ENCODE measurements at places on chromosomes 3 and 15.

GRCh38 chr15:75156326-75157215 lies 45.1 kb upstream of the C15orf39 start:
- DNase-seq, result no peak

GRCh38 chr3:23820888-23821287 lies 15.1 kb downstream of the UBE2E1 start:
- no peak for DNase-seq

GRCh38 chr3:195148549-195148948 lies 122.4 kb downstream of the XXYLT1 start:
- no peak for DNase-seq

GRCh38 chr15:87732976-87733375 lies 523.6 kb downstream of the NTRK3 start:
- DNase-seq, result no peak

- no peak for DNase-seq
Measured at GRCh38 chr3:57411715-57412114, 119.2 kb upstream of the ASB14 start.

- DNase-seq, result peak; percentile 17
Measured at GRCh38 chr3:123884203-123884831, at the start of gene MYLK. Gene MYLK (minus strand): TSS chr3:123884332. CDS start chr3:123793841, 90,491 bp downstream.

- DNase-seq, result no peak
Measured at GRCh38 chr3:46578973-46579755, 13.1 kb upstream of the LRRC2 start.

DNA sequence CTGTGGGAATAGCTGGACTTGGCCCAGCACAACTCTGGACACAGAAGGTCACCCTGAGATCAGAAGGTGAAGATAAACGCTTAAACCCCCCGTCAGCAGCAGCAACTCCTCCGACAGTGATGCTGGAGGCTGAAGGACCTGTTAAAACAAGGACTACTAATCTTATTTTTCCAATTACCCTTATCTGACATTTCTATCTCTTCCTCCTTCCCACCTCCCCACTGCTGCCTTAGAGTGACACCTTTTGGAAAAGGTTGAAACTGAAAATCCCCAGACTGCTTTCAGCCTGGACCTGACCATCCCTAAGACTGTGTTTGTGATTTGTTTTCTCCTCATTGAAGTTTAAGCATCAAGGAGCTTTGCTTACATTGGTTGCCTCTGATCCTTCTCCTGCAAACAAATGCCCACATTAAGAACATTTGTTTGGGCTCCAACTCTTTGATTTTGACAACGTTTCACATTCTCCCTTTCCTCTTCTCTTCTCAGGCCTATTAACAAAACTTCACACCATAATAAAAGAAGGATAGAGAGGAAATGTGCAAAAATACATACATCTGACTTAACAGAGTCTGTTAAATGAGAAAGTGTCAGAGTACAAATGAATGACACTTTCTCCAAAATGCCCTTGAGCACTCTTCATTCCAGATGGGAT lies 410.6 kb upstream of the WNT5A start:
- no peak for DNase-seq

DNA sequence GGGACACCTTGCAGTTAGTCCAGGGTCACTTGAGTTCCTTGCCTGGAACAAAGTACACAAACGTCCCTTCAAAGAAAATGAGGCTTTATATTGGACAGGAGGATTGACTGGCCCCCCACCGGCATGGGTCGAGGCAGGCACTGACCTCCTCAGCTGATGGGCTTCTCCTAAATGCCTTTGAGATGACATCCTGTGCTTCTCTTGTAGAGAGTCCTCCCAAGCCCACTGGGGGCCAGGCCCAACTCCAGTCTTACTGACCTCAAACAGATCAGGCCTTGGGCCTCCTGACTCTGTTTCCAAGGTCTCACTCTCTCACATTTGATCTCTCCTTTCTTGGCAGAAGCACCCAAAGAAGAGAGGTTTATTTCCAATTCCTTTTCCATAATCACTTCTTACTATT lies 516.1 kb downstream of the MCTP2 start:
- no peak for DNase-seq

GRCh38 chr3:86990012-86990733 lies 776 bp downstream of the VGLL3 start:
- DNase-seq, result no peak

DNA sequence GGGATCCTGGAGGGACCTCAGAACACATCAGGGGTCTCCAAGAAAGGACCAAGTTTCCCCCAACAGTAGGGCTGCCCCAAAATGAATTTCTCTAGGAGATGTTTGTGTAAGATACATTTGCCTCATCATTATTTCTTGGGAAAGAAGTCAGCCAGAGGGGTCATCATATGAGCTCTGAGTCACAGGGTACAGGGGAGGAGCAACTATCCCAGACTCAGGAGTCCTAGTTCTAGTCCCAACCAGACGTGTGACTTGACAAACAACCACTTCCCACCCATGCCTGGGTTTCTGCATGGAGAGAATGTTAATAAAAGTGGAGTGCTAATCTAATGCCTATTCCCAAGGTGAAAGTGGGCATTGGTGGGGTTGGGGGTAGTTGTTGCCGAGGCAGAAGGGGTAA lies 144.1 kb downstream of the ALDH1A2 start:
- no peak for DNase-seq

- no peak for DNase-seq
Measured at GRCh38 chr15:42139596-42139995, 16.8 kb downstream of the PLA2G4F start.

- no peak for DNase-seq
Measured at GRCh38 chr15:69410248-69410874, 3.8 kb upstream of the KIF23 start.

DNA sequence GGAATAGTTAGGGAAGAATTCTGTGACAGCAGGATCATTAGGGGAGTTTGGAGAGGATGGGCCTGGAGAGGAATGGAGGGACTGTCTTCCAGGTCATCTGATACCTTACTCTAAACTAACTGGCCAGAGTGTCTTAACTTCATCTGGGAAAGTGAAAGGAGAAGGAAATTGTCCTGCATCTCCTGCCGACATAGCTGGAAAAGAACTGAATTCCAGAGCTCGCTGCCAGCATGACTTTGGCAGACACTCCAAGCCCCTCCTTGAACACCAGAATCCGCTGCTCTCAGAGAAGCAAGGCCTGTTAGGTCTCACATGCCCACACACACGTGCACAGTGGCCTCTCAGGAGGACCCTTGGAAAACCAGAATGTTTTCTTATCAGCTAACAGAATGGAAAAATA lies 10.5 kb downstream of the ABI3BP start:
- no peak for DNase-seq

DNA sequence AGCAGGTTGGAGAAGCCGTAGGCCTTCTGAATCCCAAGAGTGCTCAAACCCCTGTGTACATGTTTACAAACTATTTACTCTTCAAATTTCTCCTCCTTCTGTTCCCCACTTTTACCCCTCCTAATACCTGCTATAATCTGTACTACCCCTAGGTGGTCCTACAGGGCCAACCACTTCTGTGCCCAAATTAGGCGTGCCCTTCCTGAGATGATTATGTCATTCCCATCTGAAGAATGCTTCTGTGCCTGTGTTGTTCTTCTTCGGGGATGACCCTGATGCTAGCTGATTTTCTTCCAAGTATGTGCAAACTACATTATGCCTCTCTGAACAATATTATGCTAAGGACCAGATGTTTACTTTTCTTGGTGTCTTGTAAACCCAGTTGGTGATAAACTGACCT lies 20.5 kb downstream of the RBP2 start:
- DNase-seq, result no peak

DNA sequence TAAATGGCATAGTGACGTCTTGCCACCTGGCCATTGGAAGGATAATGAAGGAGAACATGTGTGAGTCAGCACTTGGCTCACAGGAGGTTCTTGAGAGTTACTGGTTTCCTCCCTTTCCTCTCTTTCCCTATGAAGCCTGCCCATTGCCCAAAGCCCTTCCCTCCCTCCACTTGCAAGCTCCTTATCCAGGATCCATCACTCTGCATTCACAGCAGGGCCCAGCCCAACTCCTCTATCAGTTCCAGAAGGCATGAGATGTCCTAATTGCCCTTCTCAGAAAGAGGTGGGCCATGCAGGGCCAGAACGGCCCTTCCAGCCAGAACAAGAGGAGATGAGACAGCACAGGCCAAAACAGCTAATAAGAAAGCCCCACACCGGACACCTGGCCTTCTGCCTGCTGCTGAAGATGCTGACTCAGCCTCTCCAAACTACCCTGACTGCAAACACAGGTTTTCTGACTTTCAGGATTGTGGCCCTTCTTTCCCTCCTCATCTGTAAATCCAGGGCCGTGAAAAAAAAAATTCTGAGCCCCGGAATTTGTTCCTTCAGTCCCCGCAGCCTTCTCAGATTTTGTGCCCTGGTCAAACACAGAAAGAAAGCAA lies 29.7 kb downstream of the HAPLN3 start:
- DNase-seq, result no peak

GRCh38 chr3:81735334-81735733 lies 26.1 kb downstream of the GBE1 start:
- DNase-seq, result no peak

- DNase-seq, result no peak
Measured at GRCh38 chr15:44573386-44573785, 36.4 kb downstream of the EIF3J start.

GRCh38 chr15:51403072-51403878 lies 61.8 kb downstream of the GLDN start:
- no peak for DNase-seq

DNA sequence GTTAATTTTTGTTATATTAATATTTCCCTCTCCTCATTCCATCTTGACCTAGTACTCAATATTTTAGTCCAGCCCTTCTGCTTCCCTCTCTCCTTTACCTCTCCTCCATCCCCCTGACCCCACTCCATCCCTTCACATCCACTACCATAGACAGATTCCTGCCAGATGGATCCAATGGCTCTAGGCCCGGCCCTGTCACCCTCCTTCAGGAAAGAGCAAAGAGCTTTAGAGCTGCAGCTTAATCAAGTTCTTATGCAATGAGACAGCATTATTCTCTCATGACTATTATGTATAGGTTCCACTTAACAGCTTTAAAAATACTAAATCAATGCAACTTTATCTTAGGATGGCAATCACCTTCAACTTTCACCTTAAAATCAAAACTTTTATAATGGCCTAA lies 200.7 kb upstream of the TTC14 start:
- DNase-seq, result no peak

DNA sequence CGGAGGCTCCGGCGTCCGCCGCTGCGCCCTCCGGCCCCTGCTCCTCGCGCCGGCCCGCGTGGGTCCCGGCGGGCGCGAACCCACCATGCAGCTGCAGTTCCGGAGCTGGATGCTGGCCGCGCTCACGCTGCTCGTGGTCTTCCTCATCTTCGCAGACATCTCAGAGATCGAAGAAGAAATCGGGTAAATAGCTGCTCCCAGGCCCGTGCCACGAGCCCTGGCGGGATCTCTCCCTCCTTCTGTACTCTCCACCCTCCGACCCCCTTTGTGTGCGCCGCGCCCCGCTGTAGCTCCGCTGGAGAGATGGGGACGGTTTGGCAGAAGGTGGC lies 263 bp downstream of the ST8SIA2 start:
- no peak for DNase-seq

GRCh38 chr3:124878561-124879336 lies 8.4 kb downstream of the ITGB5 start:
- DNase-seq, result no peak

DNA sequence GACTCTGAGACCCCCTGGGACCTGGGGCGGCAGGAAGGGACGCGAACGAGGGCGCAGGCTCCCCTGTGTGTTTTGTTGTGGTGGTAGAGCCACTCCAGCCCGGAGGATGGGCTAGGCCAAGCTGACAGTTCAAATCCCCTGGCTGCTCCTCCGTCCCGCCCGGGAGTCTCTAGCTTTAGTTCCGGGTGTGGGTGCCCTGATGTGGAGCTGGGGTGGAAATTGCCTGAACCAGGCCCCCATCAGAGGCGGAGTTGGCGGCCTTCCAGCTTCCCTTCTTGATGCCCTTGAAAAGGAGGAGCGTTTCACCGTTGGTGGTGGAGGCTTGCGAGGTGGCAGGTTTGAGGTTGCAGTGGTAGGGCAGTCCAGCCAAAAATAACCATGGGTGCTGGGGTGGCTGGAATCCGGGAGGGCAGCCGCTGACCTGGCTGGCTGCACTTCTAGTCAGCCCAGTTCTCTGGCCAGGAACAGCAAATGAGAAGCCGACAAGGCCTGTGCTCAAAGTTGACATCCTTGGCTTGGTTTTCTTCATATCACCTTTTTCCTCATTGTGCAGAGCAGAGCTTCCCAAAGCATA lies 817 bp downstream of the CLK3 start:
- DNase-seq, result no peak

- no peak for DNase-seq
Measured at GRCh38 chr15:90581771-90582352, 52.1 kb downstream of the CRTC3 start.

DNA sequence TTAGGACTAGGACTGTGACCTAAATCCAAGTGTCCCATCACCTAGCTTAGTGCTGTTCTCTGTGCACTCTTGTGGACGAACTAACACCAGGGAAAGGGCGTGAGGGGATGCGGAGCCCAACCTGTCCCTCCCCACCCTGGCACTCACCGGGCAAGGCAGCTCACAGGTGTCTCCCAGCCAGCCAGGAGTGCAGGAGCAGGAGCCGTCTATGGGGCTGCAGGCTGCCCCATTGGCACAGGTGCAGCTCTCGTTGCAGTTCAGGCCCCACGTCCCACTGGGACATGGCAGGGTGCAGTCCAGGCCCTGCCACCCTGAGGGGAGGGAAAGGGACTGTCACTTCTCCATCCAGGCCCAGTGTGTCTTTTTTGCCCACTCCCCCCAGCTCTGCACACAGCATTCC lies 60.3 kb downstream of the RAB11A start:
- DNase-seq, result no peak

GRCh38 chr15:31473385-31474058 lies 146.9 kb downstream of the KLF13 start:
- no peak for DNase-seq

- no peak for DNase-seq
Measured at GRCh38 chr15:79037848-79038247, 52.7 kb downstream of the RASGRF1 start.

DNA sequence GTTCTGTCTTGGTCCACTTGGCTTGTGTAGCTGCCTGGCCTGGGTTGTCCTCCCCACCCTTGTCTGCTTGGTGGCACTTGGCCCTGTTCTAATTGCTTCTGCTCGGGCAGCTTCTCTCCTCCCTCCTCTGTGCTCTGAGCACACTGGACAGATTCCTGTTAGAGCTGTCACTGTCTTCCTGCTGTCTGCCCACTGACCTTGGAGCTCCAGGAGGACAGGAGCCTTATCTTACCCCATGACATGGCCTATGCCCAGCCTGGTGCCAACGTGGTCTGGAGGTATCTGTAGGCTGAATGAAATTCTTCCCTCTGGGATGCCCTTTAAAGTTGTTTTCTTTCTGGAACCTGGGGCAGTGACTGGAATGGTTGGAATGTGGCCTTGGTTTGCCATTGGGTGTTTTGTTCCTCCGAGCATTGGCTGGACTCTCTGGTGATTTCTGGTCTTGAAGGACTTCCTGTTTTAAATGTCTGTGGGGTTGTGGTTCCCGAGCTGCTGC lies 94.1 kb downstream of the FAM43A start:
- DNase-seq, result no peak

DNA sequence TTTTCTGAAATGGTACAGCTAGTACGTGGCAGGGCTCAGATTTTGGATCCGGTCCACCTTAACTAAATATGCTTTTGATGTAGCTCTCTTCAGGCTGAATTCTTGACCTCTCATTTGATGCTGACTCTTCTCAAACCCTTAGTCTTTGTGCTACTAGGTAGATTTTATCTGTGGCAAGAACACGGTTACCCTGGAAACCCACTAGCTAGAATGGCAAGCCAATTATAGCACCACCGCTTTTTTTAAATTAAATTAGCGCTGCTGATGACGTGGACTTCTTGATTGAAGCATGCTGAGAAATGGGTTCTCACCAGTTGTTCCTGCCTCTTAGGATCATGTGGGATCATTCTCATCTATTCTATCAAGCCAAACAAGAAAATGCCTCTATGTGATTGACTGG lies 421.5 kb downstream of the LPP start:
- no peak for DNase-seq
